ENCODE measurements at places on chromosomes 5 and 9.

- DNase-seq = no peak
Measured at GRCh38 chr5:146399481-146399880, 47.7 kb upstream of the TCERG1 start.

GRCh38 chr9:106771608-106772007 lies 91.4 kb upstream of the ZNF462 start:
- DNase-seq = no peak

DNA sequence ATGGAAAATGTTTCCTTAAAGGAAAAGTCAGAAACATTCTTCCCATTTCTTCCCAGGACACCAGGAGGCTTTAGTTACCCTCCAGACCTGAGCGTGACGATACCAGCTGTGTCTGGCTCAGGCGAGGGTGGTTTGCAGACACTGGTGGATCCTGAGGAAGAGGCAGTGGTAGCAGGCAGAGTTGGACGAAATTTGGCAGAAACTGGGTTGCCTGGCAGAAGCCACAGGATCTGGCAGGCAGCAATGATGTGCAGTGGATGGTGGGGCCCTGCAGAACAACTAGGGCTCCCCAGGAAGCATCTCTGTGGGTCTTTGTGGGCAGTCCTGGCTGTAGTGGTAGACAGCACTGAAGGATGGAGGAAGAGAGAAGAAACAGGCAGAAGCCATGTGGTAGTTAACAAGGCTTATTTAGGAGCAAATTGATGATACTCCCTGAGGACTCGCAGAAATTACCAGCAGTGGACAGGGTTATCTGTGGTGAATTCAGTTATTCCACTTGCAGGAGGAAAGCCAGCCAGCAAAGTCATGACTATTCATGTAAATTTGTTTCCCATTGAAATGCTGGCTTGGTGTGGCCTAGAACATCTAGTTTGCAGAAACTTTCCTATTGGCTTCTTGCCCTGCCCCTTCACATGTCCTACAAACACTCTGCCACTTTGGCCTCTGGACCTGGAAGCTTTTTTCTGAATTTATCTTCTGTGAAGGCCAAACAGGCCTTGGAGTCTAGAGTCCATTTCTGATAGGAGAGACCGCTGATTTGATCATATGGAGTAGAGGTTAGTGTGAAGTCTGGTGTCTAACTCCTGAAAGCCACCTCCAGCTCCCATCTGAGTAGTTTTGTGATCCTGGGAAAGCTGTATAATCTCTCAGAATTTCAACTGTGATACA lies 212.0 kb downstream of the DMRT2 start:
- no peak for DNase-seq

- no peak for DNase-seq
Measured at GRCh38 chr9:75921391-75922127, 31.1 kb downstream of the PCSK5 start.

DNA sequence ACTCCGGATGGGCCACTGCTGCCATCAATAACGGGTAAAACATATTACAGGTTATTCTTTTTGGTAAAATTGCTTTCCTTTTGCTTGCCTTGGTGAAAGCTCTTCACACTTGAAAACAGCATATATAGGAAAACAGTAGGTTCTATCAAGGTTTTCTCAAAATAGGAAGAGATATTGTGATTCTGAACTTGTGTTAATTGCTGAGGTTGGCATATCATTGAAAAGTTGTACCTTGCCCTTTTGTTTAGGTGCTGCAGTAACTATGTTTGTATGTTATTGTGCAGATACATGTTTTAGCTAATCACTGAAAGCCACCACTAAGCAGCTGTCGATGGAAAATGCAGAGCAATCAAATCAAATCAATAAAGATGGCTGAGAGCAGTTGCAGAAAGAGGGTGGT lies 78.0 kb upstream of the C6 start:
- no peak for DNase-seq

- DNase-seq = no peak
Measured at GRCh38 chr9:92934321-92934720, 13.0 kb upstream of the FGD3 start.

DNA sequence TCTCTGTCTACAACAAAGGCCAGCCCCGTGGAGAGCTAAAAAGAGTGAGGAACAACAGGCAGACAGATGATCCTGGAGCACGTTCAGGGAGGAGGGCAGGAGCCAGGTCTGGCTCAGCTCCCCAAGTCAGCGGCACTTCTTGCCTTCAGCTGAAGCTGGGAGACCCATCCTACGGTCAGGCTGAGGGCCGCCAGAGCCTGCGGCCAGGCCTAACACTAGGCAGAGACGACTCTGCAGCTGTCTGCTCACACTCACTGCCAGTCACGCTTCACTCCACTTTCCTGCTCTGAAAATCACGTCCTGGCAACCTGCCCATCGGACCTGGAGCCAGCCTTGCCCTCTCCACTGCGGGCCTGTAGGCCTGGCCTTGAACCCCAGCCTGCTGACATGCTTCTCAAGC lies 160.9 kb upstream of the LHFPL2 start:
- DNase-seq = no peak

- DNase-seq = no peak
Measured at GRCh38 chr5:15215056-15215455, 284.9 kb upstream of the FBXL7 start.

DNA sequence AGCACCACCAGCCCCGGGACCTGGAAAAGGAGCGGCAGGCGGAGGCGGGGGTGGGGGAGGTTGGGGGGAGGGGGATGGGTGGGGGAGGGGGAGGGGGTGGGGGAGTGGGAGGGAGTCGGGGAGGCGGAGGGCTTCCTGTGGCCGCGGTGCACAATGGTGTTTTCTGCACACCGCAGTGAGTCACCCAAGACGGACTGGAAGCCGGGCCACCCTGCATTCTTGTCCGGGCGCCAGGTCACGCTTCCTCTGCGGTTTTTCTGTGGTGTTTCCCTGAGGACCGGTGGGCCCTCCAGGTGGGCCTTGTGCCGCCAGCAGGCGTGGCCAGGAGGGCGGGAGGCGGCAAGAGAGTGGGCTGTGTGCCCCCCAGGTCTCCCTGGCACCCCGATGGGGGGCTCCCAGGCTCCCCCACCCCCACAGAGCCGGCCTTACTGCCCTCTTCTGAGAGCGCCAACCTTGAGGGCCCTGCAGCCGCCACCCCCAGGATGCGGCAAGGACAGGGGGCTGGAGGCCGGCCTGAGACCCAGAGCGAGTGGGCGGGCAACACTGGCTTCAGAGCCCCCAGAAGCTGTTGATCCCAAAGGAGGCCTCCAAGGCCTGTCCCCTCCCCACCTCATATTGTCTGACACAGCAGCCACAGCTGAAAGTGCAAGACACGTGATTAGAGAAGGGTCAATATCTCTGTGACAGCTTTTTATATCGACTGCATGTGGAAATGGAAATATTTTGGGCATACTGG lies 11.1 kb downstream of the EXD3 start:
- DNase-seq = no peak

GRCh38 chr5:173963182-173963838 lies 25.7 kb upstream of the C5orf47 start:
- DNase-seq = no peak

DNA sequence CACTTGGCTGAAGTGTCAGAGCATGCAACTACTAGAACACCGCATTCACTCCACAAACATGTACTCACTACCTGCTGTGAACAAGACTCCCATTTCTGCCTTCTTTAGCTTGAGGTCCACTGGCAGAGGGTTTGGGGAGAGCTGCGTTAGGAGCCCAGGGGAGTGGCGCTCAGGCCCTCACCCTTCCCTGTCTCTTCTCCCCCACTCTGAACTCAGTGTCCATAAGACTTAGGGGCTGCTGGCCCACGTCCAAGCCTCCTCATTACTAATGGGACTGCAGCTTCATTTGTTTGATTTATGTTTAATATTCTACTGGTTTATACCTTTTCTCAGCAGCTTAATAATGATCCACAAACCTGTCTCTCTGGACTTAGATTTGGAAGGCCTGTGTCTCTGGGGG lies 70.9 kb downstream of the HSPA4 start:
- no peak for DNase-seq

- DNase-seq = no peak
Measured at GRCh38 chr5:5572010-5572865, 149.8 kb downstream of the ICE1 start.

DNA sequence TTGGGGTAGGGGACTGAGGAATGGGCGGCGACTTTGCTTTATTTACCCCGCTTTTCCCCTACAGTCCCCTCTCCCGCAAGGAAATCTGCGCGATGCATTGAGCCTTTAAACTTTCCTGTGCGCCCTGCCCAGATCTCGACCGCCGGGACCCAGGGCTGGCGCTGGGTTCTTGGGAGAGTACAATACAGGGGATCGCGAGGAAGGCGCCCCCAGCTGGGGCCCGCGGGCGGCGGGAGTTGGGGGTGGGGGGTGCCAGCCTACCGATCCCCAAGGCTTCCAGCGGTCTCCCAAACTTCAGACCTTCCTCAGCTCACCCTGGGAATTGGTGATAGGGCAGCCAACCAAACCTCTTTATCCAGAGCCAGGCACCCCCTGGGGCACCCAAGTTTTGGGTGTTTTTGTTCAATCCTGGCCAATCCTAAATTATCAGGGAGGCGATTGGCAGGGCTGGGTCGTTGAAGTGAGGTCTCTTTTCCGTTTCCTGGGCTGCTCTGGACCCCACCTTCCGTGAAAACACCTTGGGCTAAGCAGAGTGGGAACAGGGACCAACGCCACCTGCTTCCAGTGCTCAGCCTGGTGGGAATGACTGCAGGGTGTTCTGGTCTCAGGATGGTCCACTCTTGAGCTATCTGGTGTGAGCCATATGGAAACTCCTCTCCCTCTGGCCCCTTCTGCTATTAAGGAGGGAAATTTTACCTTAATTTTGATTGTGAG lies 51.4 kb upstream of the DAB2IP start:
- DNase-seq = no peak

DNA sequence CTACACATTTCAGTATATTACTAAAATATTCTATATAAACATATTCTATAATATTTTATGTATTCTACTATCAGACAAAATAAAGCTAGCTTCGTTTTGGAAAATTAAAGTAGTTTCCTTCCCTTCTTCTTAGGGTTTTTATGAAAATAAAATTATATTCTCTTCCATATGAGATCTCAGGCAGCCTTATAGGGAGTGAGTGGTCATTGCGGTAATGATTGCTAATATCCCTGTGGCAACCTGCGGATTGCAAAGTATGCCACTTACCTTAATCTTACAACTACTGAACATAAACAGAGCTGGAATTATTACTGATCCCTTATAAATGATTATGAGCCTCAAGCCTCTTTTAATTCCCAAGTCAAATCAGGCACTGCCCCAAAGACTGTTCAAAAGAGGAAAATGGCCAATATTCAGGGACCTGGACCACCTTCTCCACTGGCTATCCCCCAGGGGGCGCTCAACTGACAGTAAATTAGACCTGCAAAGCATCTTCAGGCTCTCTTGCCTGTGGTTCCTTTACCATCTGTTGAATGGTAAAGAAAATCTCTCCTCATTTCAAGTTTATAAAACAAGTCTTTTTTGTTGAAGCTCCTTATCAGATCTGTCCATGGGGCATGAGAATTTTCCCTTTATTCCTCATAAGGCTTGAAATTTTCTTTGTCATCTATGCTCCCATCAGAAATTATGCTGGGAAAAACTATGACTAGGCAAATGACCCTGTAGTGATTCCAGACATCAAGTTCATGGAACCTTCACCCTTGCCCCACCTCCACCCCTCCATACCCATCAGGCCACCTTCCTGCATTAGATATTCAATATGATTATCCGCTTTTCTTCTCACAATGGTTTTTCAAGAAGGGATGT lies 163.9 kb downstream of the CEMIP2 start:
- peak; percentile 58 for DNase-seq

DNA sequence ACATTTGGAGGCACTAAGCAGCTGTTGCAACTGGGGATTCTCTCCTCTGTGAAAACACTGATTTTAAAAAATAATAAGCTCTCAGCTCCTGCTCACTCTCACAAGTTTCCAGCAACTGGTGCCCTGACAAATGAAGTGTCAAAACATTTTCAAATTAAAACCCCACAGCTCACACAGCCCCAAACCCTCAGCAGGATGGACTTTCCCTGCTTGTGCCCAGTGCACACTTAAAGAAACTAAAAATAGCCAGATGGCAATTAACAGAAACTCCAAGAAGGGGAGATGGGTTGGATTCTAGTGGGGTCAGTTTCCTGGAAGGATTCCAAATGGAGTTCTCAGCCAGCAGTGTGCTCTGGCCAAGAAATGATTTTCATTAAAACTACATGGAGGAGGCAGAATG lies 163.0 kb upstream of the PUM3 start:
- DNase-seq = no peak

- DNase-seq = no peak
Measured at GRCh38 chr5:131679911-131680310, 44.9 kb upstream of the RAPGEF6 start.

- no peak for DNase-seq
Measured at GRCh38 chr5:16579142-16579847, 37.5 kb downstream of the RETREG1 start.

DNA sequence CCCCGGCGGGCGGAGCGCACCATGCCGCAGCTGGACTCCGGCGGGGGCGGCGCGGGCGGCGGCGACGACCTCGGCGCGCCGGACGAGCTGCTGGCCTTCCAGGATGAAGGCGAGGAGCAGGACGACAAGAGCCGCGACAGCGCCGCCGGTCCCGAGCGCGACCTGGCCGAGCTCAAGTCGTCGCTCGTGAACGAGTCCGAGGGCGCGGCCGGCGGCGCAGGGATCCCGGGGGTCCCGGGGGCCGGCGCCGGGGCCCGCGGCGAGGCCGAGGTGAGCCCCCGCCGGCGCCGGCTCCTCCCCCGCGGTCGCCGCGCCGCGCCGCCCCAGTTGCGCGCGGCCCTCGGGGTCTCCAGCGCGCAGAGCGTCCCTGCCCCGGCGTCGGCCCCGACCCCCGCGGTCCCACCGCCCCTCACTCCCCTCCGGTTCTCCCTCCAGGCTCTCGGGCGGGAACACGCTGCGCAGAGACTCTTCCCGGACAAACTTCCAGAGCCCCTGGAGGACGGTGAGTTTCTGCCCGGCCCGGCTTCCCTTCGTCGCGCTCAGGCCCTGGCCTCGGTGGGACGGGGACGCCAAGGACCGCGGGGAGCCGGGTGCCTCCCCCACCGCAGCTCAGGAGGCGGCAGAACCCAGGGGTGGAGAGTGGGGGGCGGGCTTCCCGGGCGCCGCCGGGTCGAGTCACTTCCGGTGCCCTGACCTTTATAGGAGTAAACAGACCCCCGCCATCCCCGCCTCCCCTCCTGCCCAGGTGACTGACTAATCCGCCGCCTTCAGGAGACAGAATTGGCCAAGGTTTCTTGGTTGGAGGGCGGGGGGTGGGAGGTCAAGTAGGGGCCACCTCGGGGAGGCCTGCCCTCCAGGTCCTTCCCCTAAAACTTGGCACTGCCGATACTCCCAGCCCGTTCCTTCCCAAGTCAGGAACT lies 665 bp downstream of the TCF7 start:
- DNase-seq = peak; percentile 73
